Fibroblast of villous mesenchyme (primary cell): ENCODE measurements at places on chromosomes 13 and 19. TPM values are rescaled to one million over a fixed set of nuclear protein-coding genes. Genes with fewer than 3 reads are reported as not detected.

The CERS1 gene
- 0.32 and 1.3 TPM in 2 replicates for total RNA-seq

The ZNF579 gene
- 5.6 and 7.7 TPM in 2 replicates for total RNA-seq

The CLEC17A gene
- not detected in 2 replicates for total RNA-seq

The ZNF177 gene
- total RNA-seq = 0.64 and 1.7 TPM in 2 replicates

The CACNA1A gene
- total RNA-seq = 0.32 and 0.43 TPM in 2 replicates

The RINL gene
- 1.3 TPM in 2 replicates for total RNA-seq

The LGALS7B gene
- total RNA-seq = not detected in 2 replicates

The MYH14 gene
- not detected in 2 replicates for total RNA-seq

The USE1 gene
- 18.1 and 23.8 TPM in 2 replicates for total RNA-seq

GRCh38 chr13:95181586-95181985 lies 119.7 kb downstream of the ABCC4 start:
- no peak for DNase-seq

DNA sequence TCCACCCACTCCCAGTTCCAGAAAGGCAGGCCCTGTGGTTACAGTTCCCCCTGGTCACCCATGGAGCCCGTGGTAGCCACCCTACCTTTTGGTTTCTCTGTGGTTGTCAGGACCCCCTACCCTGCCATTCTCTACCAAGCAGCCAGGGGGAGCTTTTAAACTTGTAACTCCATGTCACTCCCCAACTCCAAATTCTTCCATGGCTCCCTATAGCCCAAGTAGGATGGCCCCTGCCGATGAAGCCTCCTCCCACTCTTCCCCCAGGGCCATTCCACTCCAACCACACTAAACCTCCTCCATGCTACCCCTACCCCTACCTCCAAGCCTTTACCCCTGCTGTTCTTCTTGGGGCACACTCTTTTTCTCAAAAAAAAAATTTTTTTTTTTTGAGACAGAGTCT lies 2.2 kb downstream of the S1PR2 start:
- DNase-seq = peak; percentile 52

GRCh38 chr13:76634431-76635191 lies 251.6 kb downstream of the KCTD12 start:
- no peak for DNase-seq

DNA sequence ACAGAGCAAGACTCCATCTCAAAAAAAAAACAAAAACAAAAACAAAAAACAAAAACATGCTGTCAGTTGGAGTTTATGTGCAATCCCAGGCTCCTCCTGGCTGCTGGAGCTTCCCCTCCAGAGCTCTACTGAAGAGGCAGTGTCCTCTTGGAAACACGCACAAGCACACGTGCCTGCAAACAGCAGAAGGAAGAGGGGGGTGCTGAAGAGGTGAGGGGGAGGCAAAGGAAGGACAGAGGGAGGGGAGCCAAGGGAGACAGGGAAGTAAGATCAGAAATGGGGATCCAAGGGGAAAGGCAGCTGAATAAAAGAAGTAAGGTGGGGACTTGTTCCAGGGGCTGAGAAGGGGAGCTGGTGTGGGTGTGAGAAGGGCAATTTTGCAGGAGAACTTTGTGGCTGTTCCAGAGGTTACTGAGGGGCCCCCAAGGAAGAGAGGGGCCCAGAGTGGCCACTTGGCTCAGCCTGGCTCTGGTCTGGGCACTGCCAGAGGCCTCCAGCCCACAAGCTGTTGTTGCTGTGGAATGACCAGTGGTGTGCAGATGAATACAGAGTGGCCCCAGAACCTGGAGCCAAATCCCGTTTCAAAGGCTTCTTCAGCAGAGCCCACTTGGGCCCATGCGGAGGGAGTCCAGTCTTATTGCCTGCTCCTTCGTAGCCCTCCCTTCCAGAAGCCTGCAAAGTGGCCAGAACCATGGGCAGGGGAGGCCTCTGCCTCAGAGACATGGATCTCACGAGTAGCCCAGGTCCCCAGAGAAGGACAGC lies 34.4 kb downstream of the LYL1 start:
- DNase-seq = no peak

- DNase-seq = no peak
Measured at GRCh38 chr19:35546532-35546931, 1.1 kb downstream of the TMEM147 start.

- DNase-seq = no peak
Measured at GRCh38 chr13:79447741-79448140, 33.2 kb upstream of the NDFIP2 start.

DNA sequence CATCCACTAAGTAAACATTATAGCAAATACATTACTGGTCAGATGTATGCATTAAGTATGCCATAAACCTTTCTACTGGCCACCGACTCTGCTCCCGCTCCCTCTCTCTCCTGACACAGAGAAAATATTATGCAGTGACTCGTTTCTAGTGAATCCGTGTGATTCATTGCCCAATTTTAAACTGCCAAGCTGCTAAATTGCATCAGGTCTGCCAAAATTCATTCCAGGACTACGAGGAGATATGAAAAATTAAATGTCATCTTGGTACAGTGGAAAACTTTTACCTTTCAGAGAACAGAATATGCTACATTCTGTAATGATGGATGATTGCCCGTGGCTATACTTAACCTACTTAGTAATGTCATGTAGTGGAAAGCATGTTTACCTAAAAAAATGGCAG lies 368.8 kb upstream of the TSHZ3 start:
- DNase-seq = peak; percentile 10

DNA sequence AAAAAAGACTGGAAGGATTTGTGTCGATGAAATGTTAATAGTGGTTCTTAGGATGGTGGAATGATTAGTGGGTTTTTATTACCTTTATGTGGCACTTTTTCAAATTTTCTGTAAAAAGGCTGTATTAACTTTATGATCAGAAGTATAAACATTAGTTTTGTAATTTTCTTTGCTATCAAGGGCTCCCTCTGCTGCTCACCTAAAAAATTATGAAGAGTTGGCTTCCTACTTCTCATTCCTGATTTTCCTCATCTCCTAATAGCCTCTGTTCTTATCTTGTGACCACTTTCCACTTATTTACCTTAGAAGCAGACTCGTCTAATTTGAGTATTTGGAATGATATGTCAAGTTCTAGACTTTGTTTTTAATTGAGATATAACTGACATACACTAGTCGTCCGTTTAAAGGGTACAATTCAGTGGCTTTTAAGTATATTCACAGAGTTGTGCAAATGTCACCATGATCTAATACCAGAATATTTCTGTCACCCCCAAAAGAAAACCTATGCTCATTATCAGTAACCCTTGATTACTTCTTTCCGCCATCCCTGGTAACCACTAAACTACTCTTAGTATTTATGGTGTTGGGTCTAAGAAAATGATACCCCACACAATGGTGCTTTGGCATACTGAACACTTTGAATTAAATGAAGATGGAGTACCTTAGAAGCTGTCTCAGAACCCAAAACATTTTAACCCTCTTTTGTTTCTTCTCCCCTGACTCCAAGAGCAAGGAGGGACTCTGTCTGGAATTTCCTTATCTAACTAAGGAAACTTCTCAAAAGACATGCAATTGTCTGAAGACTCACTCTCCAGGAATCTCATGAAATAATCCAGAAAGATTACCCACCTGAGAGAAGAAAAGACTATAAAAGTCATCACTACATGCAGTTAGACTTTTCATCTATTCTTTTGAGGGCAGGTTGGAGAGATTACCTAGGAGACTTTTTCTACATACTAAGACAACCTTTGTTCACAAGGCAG lies 311.3 kb downstream of the DLEU7 start:
- peak; percentile 61 for DNase-seq

GRCh38 chr19:38409631-38410133 lies 6.8 kb downstream of the FAM98C start:
- peak; percentile 29 for DNase-seq

DNA sequence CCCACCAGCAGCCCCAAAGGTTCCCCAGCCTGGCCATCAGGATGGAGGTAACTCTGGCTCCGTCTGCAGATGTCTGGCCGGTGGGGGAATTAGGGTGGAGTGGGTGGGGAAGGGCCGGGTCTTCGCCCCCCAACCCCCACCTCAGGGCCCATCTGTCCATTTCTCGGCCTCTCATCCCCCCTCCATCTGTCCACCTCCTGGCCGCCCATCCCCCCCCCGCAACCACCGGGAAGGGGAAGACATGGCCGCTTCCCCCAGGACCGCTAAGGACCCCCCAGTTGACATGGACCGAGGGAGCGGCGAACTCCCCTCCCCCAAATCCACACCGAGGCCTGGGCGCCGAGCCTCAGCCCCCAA lies 793 bp downstream of the LRFN1 start:
- no peak for DNase-seq

- peak; percentile 62 for DNase-seq
Measured at GRCh38 chr13:110422913-110423688, 116.0 kb downstream of the COL4A2 start.

GRCh38 chr19:29533578-29534544 lies 8.1 kb downstream of the VSTM2B start:
- no peak for DNase-seq

DNA sequence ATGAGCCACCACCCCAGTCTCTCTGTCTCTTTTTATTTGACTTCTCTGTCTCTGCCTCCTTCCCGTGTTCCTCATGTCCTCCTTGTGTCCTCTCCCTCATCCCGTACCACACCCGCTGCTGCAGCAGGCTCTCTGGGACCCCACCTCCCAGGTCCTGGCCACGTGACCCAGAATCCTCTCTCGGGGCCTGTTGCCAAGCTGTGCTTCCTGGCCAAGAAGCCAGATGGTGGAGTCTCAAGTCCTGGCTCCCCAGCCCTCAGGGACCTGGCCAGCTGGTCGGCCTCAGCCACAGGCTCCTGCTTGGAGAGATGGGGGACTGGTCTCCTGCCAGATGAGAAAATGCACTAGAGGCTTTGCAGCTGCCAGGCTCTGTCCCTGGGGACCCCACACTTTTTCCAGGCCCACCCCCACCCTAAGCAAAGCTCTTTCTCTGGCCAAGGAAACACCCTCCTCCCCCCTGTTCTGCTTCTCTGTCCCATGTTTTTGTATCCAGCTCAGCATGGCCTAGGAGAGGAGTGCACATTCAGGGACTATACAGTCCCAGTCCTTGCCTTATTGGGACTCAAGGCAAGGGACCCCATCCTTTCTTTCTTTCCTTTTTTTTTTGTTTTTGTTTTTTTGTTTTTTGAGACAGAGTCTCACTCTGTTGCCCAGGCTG lies 34.3 kb upstream of the SHKBP1 start:
- DNase-seq = peak; percentile 77

GRCh38 chr13:101875717-101876393 lies 423.4 kb downstream of the ITGBL1 start:
- peak; percentile 27 for DNase-seq

- DNase-seq = no peak
Measured at GRCh38 chr13:25625414-25625813, 253.6 kb downstream of the ATP8A2 start.

- peak; percentile 78 for DNase-seq
Measured at GRCh38 chr19:52923778-52924593, 758 bp upstream of the ZNF888 start.

DNA sequence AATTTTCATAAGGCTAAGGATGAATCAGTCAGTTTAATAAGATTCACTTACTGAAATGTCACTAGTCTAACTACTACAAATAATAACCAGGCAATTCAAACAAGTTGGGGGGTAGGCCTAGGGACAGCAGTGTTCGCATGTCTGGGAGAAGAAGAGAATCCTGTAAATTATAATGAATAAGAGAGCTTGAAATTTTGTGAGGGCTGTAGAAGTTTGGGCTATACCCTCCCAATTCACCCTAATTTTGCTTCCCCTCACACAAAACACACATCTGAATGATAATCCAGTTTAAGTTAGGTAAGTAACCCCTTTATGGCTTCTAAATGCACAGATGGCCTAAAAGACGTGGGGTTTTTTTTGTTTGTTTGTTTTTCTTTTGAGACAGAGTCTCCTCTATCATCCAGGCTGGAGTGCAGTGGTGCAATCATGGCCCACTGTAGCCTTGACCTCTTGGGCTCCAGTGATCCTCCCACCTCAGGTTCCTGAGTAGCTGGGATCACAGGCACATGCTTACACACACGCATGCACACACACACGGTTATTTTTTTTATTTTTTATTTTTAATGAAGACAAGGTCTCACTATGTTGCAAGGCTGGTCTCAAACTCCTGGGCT lies 69.9 kb downstream of the TBC1D4 start:
- DNase-seq = no peak

GRCh38 chr19:46042252-46042883 lies 1.6 kb upstream of the IGFL4 start:
- DNase-seq = no peak
